Activated naive CD4-positive, alpha-beta T cell (primary cell): ENCODE measurements at places on chromosomes 12 and 14.

GRCh38 chr12:47419497-47419896, 286.3 kb downstream of the RPAP3 start:
- DNase-seq = no peak

- DNase-seq = no peak
These were observed 203.8 kb upstream of the SFSWAP start for GRCh38 chr12:131507094-131507493.

DNA sequence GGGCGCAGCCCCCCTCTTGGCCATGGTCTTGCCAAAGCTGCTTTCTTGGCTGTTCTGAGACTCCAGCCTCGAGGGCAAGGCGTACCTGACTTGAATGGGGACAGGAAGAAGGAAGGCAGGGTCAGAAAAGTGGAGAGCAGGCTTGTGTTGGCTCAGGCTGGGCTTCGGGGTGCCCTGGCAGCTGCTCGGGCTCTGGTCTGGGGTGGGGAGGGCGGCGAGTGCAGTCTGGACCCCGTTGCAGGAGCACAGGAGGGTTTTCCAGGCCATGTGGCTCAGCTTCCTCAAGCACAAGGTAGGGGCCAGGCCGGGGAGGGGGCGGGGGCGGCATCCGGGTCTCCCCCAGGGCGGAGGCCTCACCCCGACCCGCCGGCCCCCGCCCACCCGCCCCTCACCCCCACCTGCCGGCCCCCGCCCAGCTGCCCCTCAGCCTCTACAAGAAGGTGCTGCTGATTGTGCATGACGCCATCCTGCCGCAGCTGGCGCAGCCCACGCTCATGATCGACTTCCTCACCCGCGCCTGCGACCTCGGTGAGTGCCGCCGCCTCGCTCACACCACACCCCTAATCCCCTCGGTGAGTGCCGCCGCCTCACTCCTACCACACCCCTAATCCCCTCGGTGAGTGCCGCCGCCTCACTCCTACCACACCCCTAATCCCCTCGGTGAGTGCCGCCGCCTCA, 4.2 kb downstream of the NOC4L start:
- DNase-seq = no peak

- no peak for DNase-seq
These were observed 32.8 kb downstream of the TC2N start for GRCh38 chr14:91834571-91834970.

GRCh38 chr14:61461808-61462275, 140.5 kb downstream of the PRKCH start:
- DNase-seq = no peak
